ENCODE measurements at places on chromosomes 2 and 18. TPM values are rescaled to one million over a fixed set of nuclear protein-coding genes. Genes with fewer than 3 reads are reported as not detected.

POTEE gene
- 0.16 TPM for total RNA-seq

PLEKHH2 gene
- under 0.01 TPM for total RNA-seq

SPATA3 gene
- total RNA-seq = not detected

TSPYL6 gene
- total RNA-seq = not detected

RAD51AP2 gene
- not detected for total RNA-seq

THUMPD2 gene
- 11.3 TPM for total RNA-seq
